Left colon (tissue), 2 donors: ENCODE measurements at places on chromosomes 7 and 10. TPM values are rescaled to one million over a fixed set of nuclear protein-coding genes. Genes with fewer than 3 reads are reported as not detected.

- DNase-seq = no peak
These were observed 32.7 kb downstream of the GFRA1 start for GRCh38 chr10:116240157-116240950.

DNA sequence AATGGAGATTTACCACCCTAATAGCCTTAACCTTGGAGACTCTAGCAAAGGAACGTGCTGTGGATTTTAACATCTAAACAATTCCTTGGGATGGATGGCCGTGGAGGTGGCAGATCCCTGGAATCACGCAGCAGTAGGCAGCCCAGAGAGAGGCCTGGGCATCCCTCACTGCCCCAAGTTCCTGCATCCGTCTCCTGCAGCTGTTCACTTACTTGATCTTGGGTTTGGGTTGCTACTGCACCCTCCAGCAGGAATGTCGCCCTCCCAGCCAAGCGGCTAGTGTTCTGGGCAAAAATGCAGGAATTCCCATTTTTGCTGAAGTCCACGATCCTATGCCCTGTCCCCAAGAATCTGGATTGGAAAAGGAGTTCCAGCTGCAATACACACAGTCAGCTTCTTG is 166.7 kb upstream of the SH2B2 start:
- no peak for DNase-seq

DNA sequence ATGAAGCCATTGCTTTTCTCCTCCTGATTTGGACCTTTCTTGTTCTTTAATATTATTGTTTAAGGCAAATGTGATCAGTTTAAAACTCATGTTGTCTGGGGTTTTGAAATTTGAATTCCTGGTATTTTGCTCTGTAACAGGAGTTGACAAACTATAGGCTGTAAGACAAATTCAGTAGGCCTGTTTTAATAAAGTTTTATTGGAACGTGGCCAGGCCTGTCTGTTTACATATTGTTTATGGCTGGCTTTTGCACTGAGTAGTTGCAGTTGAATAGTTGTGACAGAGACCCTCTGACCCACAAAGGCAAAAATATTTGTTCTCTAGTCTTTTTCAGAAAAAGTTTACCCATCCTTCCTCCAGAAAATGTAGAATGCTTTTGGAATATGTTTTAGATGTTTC is 29.8 kb downstream of the STARD3NL start:
- DNase-seq = no peak

GRCh38 chr7:13834328-13834761 is 155.1 kb downstream of the ETV1 start:
- no peak for DNase-seq

ZNF487 gene
- 5.9 TPM for total RNA-seq

IRF5 gene
- total RNA-seq = 6.6 TPM
